Smooth muscle cell of the brain vasculature (primary cell): ENCODE measurements at places on chromosomes 5 and 9.

GRCh38 chr5:75050415-75050814, 1.9 kb downstream of the GCNT4 start:
- DNase-seq: no peak

DNA sequence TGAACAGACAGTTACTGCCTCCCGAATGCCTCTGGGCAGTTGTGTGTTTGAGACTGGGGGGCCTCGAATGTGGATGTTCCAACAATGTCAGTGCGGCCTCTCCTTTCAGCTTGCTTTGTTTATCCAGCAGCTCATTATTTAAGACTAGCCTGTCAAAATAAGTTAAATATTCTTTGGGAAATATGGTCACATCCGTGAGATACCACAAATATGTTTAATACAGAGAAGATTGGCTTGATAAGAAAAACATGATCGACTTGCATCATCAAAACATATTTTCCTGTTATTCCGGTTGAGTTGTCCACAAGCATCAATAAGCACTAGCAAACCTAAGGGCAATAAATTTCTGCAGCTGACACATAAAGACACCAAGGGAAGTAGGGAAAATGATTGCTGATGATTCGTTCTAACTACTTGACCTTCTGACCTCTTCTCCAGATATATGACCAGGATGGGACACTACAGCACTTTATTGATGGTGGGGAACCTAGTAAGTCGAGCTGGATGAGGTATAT, 66.5 kb downstream of the PRDM6 start:
- DNase-seq: no peak

DNA sequence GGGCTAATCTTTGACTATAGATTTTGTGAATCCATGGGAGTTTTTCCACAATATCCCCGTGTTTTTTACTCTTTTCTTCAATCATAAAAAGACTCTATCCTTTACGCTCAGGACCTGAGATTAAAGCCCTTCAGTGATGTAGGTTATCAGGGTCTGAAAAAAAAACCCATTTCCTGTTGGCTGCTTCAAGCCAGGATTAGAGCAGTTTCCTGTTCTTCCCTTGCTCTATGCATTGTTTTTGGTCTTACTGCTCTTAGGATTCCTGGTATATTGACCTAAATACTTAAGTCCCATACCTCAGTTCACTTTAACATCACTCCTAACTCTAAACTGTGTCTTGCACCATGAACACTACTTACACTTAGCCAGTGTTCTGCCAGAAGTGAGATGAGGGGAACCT, 319.3 kb upstream of the CHD1 start:
- no peak for DNase-seq

GRCh38 chr9:104300124-104300523, 203.9 kb upstream of the OR13F1 start:
- no peak for DNase-seq

DNA sequence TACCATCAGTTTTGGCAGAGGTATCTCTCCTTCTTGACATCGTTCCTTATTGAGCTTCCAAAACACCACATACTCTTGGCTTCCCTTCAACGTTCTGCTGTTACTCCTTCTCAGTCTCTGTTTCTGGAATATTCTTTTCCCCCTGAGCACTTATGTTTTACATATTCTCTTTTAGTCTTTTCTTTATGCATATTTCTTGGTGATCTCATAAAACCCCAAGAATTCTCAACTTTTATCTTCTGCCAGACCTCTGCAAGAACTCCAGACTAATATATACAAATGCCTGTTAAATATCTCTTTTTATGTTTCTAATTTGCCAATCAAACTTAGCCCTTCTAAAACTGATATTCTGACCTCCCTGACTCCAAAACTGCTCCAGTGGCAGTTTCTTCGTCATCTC, 453.4 kb upstream of the CTNND2 start:
- no peak for DNase-seq

DNA sequence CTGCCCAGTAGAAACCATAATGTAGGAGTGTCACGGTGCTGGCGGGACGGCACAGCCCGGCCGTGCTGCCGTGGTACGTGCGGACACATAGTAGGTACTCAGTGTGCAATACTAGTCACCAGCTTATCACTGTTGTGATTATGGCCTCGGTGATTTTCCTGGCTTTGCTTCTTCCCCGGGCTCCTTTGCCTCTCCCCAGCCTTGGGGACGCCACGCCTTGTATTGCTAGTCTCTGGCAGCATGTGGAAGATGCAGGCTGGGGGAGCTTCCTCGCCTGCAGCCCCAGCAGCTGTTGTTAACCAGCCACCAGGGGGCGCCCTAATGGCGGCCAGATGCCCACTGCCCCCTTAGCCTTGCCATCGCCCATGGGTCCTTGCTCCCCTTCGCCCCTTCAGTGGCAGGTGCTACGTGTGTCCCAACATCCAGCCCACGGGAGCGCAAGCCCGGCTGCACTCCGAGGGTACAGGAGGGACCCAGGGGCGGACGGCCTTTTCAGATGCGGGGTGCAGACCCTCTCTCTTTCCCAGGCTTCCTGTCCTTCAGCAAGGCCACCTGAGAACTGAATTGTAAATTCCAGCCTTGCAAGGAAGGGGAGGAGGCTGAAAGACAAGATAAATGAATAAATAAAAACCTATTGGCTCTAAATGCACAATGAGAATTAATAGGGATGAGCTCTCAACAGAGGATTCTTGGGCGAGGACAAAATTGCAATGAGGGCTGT, 8.0 kb downstream of the NTNG2 start:
- DNase-seq: no peak

DNA sequence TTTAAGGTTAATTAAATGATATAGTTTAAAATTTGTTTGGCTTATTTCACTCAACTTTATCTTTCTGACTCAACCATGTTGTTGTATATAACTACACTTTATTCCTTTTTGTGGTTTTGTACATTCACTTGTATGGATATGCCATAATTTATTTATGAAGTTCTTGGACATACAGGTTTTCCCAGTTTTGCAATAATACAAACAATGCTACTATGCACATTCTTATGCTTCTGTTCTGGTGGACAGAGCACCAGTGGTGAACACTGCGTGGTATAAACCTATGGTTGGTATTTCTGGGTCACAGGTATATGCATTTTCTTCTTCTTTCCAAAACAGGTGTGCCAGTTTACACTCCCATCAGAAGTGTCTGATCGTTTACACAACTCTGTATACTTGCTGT, 35.7 kb upstream of the TRIM14 start:
- DNase-seq: no peak
